Activated CD8-positive, alpha-beta memory T cell treated with anti-CD3 and anti-CD28 coated beads for 1 hour (primary cell): ENCODE measurements at places on chromosomes 12 and 14.

DNA sequence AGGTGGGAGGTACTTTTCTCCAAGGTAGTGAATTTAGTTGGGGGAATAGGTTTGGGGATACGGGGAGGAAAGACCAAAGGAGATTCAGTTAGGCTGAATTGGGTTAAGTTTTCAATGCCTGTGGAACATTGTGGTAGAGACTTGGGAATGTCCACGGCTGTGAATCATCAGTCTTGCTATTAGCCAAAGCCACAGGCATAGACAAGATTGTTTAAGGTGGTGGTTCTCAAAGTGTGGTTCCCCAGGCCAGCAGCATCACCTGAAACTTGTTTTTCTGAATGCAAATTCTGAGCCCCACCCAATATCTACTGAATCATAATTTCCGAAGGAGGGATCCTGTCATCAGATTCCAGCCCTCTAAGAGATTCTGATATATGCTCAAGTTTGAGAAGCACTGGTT lies 316.2 kb downstream of the EGLN3 start:
- no peak for DNase-seq

- DNase-seq, result peak; percentile 72
Measured at GRCh38 chr14:75654127-75654732, 6.4 kb downstream of the ERG28 start.

DNA sequence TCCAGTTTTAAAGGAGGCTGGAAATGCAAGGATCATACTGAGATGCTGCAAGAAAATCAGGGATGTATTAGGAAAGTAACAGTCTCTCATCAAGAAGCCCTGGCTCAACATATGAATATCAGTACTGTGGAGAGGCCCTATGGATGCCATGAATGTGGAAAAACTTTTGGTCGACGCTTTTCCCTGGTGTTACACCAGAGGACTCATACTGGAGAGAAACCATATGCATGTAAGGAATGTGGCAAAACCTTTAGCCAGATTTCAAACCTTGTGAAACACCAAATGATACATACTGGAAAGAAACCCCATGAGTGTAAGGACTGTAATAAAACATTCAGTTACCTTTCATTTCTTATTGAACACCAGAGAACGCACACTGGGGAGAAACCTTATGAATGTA lies 24.5 kb downstream of the ZNF891 start:
- no peak for DNase-seq

DNA sequence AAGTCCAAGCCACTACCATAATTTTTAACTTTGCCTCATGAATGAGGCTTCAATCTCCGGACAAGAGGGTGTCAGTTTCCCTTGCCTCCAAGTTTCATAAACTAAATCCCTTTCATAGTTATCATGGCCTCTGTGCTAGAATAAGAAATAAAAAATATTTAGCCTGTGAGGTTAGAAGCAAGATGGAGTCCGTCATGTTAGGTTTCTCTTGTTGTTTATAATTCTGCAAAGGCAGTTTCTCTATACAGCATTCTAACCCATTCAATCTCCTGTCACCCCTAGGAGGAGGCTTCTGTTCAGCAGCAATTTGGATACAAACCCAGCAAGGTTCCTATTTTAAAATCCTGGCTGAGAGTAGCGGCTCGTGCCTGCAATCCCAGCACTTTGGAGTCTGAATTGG lies 15.8 kb upstream of the RAN start:
- DNase-seq, result no peak

GRCh38 chr12:119412811-119413794 lies 78.6 kb downstream of the CCDC60 start:
- DNase-seq, result no peak

DNA sequence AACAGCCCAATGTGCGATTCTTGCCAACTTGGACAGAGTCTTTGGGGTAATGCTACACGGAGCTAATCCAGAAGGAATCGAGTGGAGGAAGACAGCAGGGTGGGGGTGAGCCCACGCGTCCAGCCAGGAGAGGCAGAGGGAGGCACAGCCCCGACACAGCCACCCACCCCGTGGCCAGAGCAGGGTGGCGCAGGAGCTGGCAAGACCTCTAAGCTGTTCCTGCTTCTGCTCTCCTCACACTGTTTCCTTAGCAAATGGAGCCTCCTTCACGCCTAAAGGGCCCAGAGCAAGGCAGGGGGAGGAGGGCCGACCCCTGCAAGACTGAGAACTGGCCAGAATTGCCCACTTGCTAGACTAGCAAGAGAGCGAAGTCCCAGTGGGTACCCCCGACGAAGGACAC lies 91.5 kb downstream of the FBXL14 start:
- no peak for DNase-seq

DNA sequence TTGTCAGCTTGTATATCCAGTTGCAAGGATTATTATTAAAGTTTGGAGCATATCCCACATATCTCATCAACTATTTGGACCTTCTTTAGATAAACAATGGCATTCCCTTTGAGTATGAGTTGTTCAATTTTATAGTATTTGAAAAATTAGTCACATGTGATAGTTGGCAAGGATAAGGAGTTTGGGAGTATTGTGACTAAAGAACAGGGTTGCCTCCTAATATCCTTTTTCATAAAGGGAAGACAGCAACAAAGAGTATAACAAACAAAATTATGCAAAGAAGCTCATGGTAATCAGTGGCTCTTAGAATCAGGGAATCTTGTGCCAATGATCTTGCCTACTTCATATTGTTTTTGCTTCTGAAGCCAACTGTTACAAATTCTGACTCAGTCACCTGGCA lies 31.2 kb upstream of the KCNH5 start:
- DNase-seq, result no peak

- no peak for DNase-seq
Measured at GRCh38 chr14:26170885-26171284, 426.9 kb downstream of the NOVA1 start.

DNA sequence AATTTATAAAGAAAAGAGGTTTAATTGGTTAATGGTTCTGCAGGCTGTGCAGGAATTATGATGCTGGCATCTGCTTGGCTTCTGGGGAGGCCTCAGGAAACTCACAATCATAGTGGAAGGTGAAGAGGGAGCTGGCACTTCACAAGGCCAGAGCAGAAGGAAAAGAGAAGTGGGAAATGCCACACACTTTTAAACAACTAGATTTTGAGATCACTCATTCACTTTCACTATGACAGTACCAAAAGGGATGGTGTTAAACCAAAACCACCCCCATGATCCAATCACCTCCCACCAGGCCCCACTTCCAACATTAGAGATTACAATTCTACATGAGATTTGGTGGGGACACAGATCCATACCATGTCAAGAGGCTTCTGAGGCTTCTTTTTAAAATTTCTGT lies 62.6 kb downstream of the SLC38A4 start:
- DNase-seq, result no peak

GRCh38 chr12:9372202-9372601 lies 164.0 kb upstream of the PZP start:
- no peak for DNase-seq

DNA sequence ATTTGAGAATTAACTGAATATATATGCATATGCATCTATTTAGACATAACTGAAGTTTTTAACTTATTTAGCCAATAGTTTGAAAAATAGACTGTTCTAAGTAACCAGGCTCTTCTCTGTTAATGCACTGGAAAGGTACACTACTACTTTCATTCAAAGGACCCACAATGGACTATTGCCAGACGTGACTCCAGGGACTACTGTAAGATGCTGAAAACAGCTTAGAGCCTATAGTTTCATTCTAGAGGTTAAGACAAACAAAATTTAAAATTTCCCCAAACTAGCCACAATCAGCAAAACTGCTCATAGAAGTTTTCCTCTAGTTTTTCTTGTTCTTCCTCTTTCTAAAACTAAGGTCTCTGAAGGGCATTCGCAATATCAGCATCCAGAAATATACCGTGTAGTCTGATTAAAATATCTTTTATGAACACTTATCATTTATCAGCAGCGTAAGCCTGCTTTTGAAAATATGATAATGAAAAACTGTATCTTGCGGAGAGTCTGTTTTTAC lies 10.4 kb downstream of the APPL2 start:
- no peak for DNase-seq

DNA sequence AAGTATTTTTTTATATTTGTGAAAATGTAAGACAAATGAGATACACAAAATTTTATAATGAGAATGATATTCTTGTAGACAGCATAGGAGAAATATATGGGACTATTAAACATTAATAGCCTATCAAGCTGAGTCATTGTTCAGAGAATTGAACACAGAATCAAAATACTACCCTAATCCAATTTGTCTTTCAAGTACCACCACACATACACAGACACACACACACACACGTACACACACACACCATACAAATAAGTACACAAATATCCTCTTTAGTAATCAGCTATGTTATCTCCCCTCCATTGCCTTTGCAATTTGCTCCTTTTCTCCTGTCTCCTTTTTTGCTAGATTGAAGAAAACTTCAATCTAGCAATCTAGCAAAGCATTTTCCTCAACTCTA lies 499.3 kb downstream of the FOXG1 start:
- DNase-seq, result no peak

GRCh38 chr14:70257526-70257925 lies 68.8 kb upstream of the SLC8A3 start:
- no peak for DNase-seq

- no peak for DNase-seq
Measured at GRCh38 chr14:37546621-37547447, 48.2 kb downstream of the FOXA1 start.

GRCh38 chr12:52920937-52921336 lies 16.1 kb upstream of the KRT8 start:
- DNase-seq, result no peak

- no peak for DNase-seq
Measured at GRCh38 chr14:44653641-44654040, 146.6 kb upstream of the FSCB start.

DNA sequence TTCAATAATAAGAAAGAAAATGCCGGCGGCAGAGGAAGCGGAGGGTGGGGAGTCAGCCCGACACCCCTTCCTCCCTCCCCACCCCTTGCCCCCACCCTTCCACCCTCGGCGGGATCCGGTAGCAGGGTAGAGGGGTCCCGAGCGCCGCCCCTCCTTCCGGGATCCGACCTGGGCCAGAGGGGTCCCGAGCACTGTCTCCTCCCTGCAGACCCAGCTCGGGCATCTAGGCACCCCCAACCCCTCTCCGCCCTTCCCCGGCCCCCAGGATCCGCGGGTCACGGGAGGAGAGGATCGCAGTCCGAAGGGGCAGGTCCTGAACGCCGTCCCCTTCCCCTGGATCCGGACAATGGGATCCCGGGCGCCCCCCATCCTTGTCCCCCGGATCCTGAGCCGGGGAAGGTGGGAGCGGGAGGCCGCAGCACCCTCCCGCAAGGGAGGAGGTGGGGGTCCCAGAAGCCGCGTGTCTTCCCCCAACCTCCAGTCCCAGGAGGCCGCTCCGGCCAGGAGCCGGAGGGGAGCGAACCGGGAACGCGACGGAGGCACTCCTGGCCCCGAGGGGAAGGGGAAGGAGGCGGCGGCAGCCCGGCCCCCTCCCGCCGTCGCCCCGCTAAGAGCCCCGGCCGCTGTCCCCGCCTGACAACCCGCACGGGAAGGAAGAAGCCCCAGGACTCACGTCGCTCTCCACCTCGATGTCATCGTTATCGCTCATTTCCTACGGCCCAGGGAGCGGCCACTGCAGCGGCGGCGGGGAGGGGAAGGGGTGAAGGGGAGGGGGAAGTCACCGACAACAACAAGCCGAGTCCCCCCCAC lies 481 bp downstream of the MAX start:
- peak; percentile 30 for DNase-seq

DNA sequence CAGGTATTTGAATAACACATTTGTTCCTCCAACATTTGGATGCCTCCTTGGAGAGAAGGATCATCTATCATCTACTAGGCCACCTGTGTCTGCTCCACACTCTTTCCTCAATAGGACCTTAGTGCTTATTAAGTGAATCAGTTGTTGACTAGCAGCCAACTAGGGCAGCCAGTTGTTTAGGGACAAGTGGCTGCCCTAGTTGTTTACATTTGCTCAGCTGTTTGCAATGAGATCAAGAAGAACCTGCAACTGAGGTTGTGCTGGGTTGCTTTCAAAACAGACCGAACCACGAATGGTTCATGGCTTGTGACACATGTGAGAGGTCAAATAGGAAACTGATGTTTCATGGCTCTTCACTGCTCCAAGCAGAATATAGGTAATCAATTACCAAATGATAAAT lies 53.8 kb downstream of the TMCC3 start:
- no peak for DNase-seq

GRCh38 chr12:26828280-26829073 lies 4.5 kb downstream of the ITPR2 start:
- DNase-seq, result no peak

DNA sequence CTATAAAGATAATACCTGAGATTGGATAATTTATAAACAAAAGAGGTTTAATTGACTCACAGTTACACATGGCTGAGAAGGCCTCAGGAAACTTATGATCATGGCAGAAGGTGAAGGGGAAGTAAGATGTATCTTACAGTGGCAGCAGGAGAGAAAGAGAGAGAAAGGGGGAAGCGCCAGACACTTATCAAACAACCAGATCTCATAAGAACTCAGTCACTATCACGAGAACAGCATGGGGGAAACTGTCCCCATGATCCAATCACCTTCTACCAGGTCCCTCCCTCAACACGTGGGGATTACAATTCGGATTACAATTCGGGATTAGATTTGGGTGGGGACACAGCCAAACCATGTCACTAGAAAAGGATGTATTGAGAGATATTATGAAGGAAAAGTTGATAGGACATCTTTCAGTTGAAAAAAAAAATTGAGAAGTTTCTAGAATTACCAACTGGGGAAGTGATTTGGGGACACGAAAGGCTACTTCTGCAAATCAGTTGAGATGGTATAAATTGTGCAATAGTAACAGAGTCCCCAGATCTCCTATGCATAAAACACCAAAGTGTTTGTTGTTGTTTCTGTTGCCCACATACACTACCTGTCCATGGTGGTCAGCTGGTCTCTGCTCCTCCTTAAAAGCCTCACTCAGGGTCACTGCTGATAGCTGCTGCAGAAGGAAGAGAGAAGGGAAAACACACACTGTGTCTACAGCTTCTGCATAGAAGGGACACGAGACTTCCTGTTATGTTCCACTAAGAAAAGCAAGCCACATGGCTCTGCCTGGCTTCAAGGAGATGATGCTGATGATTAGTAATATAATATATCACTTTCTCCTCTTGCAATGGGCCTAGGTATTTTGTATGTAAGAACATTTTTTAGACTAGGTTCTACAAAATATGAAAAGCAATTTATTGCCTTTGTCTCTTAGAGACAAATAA lies 465.5 kb downstream of the PDZRN4 start:
- DNase-seq, result no peak

DNA sequence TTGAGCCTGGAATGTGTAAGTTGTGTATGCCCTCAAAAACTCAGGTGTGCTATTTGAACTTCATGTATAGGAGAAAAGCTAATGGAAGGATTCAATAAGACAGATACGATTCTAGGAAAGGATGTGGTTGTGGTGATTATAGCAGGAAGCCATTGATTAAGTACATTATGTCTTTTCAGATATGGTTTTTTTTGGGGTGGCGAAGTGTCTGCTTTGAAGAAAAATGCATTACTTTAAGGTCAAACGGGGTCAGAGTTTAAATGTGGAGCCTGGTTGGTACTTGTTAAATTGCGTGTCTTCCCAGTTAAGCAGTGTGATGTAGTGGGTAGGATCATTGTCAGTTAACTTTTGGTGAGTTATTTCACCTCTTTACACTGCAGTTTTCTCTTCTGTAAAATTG lies 13.0 kb upstream of the NUP107 start:
- no peak for DNase-seq
